ENCODE measurements at places on chromosomes 2 and 18. TPM values are rescaled to one million over a fixed set of nuclear protein-coding genes. Genes with fewer than 3 reads are reported as not detected.

DNA sequence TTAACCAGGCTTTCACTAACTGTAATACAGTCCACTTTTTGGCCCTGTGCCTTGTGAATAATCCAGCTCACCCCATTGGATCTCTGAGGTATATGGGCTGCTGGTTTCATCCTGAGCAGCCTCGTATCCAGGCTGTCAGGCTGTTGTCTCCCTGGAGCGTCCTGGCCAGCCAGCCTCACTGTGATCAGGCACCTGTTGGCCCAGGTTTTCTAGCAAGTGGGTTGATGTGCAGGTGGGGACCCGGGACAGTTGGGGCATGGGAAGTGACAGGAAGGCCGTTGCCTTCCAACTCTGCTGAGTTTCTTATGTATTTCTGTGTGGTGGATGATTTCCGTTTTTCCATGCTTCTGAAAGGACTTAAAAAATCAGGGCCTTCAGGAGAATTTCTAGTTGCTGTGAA is 132.4 kb downstream of the ACOXL start:
- no peak for DNase-seq

- no peak for DNase-seq
These were observed 435.7 kb upstream of the ID2 start for GRCh38 chr2:8246137-8246536.

- DNase-seq, result no peak
These were observed 3.5 kb upstream of the ARHGAP15 start for GRCh38 chr2:143125717-143126116.

GRCh38 chr18:11096411-11096810 is 53.0 kb downstream of the PIEZO2 start:
- no peak for DNase-seq

DNA sequence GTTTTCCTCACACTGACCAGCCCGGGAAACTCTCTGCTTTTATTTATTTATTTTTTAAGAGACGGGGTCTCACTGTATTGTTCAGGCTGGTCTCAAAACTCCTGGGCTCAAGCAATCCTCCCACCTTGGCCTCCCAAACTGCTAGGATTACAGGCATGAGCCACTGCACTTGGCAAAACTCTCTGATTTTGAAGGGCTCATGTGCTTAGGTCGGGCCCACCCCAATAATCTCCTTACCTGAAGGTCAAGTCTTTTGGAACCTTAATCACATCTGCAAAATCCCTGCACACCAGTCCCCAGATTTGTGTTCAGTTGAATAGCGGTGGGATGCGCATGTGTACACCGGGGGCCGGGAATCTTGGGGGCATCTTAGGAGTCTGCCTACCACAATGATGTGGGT is 7.7 kb upstream of the ECEL1 start:
- DNase-seq, result no peak

- no peak for DNase-seq
These were observed 78.8 kb upstream of the DTNA start for GRCh38 chr18:34631093-34631966.

GRCh38 chr2:240289701-240290431 is 145.6 kb upstream of the GPC1 start:
- DNase-seq, result no peak

- peak; percentile 51 for DNase-seq
These were observed 147.3 kb downstream of the AGAP1 start for GRCh38 chr2:235640926-235641723.

GRCh38 chr2:11788461-11789124 is 42.2 kb downstream of the LPIN1 start:
- DNase-seq, result no peak

The TLX2 gene
- total RNA-seq, result not detected

The TMEM169 gene
- total RNA-seq, result 0.46 TPM

The PAIP2B gene
- total RNA-seq, result 3.0 TPM

The ALPP gene
- total RNA-seq, result not detected

The CNPPD1 gene
- 77.2 TPM for total RNA-seq

Data from omental fat pad (tissue), 4 donors.